ENCODE measurements at places on chromosomes 3 and 15.

- no peak for DNase-seq
Observed at GRCh38 chr3:114848643-114849350, 298.3 kb downstream of the ZBTB20 start.

GRCh38 chr15:29348336-29348914 lies 78.8 kb upstream of the NSMCE3 start:
- DNase-seq, result no peak

DNA sequence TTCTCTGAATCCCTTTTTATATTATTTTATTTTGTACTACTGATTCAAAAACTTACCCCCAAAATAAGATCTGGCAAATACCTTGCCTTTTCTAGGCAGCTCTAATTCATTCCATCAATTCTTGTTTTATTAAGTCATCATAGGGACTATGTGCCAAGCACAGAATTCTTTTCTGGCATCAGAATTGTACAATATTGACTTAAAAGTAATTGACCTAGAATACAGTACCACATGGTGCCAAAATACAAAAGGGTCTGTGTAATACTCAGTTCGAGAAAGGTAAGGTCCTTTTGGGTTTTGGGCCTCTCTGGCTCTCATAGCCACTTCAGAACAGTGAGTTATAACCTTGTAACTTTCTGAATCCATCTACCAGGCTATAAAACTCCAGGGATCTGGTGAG lies 46.2 kb downstream of the KBTBD8 start:
- no peak for DNase-seq

GRCh38 chr3:106825962-106826605 lies 551.2 kb upstream of the CCDC54 start:
- no peak for DNase-seq

GRCh38 chr3:46734773-46735172 lies 17.1 kb upstream of the PRSS50 start:
- no peak for DNase-seq

GRCh38 chr3:187120326-187120725 lies 19.0 kb downstream of the RPL39L start:
- no peak for DNase-seq

GRCh38 chr3:130259166-130259874 lies 86.2 kb upstream of the COL6A5 start:
- DNase-seq, result no peak

DNA sequence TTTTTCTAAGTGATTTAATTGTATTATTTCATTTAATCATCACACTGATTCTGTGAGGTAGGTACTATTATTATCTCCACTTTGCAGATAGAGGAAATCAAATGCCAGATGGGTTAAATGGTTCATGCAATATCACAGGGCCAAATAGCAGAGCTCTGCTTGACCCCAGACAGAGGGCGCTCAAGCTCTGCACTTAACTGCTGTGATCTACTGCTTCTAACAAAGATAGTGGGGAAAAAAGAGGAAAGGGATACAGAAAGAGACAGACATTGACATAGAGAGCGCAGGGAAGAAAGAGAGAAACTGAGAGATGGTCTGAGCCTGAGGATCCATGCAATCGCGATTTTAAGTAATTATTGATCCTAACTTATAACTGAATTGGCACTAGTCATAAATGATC lies 279.1 kb upstream of the THRB start:
- DNase-seq, result no peak

- DNase-seq, result no peak
Observed at GRCh38 chr3:74353039-74353438, 261.4 kb downstream of the CNTN3 start.

All from CD4-positive, alpha-beta T cell treated with Interleukin-10 for 1 hour (primary cell).